ENCODE measurements at places on chromosomes 13 and 19.
A peak's percentile ranks its signal among the peaks of the same experiment; 100 is the strongest.

DNA sequence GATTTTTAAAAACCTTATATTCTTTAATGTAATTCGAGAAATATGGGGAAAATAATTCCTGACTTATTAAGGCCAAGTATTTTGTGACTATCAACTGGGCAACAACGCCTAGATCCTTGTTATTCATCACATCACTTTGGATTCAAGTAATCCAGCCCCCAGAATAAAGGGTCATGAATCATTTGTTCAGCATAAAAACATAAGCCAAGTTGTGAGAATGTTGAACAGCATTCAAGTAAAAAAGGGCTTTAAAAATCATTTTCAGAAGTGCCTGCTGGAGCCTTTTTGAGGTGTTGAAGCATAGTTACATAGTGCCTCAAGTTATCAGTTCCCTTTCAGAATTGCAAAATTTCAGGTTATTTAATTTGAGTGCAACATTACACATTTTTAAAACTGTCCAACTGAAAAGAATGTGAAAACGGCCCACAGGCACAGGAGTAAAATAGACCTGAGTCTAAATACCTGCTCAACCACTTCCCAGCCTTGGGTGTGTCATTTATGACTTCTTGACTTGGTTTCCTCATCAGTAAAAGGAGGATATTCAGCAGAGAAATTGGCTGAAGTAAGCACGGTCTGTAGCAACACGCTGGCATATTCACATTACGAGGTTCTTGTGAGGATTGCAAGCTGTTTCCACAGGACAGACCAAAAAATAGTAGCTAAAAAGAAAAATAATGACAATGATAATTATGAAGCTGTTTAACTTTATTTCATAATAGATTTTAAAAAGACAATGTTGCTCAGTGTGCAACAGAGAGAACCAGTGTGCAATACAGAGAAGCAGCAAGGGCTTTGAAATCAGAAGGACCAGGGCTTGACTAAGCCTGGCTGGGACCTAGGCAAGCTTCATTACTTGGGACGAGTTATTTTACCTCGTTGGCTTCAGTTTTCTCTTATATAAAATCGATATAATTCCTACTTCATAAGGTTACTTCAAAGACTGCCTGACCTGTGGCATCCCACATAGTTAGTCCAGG, 56.6 kb downstream of the MBNL2 start:
- no peaks in the 10 kb centered on the region for H3K36me3 ChIP-seq
- no peak overlapping the region for H3K4me3 ChIP-seq
- DNase-seq: no peak
- no peaks in the 10 kb centered on the region for H3K27me3 ChIP-seq
- H3K27ac ChIP-seq: peak overlapping the region; percentile 37
- peaks cover 100% of the 10 kb centered on the region for H3K4me1 ChIP-seq

DNA sequence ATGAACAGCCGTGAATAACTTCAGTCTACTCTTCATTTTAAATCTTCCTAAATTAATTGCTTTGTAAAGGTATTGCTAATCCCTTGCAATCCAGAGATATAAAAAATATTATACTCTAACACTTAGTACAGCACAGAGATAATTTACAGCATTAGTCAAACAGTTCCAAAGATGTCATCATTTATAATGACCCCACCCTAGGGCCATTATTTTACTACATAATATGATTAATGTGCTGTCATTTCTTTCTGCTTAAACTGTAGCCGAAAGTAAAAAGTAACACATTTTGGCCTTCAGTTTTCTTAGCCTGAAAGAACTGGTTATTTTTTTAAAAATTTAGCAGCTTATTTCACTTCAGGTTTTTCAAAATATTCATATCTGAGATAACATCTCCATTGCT, 256.3 kb upstream of the RFC3 start:
- no peaks in the 10 kb centered on the region for H3K36me3 ChIP-seq
- H3K4me3 ChIP-seq: no peak overlapping the region
- no peak overlapping the region for H3K27ac ChIP-seq
- DNase-seq: no peak

DNA sequence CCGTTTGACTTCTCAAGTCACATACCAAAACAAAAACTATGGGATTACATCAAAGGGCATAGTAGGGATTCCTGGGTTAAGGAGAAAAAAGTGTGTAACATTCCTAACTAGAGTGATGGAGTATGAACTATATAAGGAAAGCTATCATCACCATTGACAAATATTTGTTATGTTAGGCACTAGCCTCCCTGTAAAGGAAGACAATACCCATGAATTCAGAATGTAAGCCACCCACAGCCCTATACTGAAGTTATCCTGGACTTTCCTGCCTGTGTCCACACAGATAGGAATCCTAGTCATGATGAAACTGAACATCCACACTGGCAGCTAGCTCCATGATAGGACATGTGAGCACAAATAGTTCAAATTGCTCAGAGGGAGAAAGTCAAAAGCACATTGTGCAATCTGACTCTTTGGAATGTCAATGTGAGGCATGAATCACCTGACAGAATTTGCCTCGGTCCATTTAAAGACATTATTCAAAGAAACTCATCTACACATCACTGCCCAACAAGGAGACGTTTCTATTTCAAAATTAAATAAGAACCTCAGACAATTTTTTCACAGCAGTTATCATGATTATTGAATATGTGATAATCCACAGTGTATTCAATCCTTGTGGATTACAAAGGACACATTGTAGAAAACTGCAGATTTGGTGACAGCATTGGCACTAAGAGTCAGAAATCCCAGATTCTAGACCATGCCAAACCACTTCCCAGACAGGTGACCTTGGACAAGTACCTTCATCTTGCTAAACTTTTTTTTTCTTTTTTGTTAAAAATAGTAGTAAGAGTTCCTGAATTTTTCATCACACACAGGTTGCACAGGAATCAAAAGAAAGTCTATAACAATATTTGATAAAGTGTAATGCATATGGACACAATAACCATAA, 529.3 kb downstream of the IRS2 start:
- no peaks in the 10 kb centered on the region for H3K36me3 ChIP-seq
- H3K4me3 ChIP-seq: no peak overlapping the region
- DNase-seq: peak; percentile 27
- peak overlapping the region; percentile 59 for H3K27ac ChIP-seq
- H3K4me1 ChIP-seq: no peaks in the 10 kb centered on the region
- no peaks in the 10 kb centered on the region for H3K27me3 ChIP-seq

DNA sequence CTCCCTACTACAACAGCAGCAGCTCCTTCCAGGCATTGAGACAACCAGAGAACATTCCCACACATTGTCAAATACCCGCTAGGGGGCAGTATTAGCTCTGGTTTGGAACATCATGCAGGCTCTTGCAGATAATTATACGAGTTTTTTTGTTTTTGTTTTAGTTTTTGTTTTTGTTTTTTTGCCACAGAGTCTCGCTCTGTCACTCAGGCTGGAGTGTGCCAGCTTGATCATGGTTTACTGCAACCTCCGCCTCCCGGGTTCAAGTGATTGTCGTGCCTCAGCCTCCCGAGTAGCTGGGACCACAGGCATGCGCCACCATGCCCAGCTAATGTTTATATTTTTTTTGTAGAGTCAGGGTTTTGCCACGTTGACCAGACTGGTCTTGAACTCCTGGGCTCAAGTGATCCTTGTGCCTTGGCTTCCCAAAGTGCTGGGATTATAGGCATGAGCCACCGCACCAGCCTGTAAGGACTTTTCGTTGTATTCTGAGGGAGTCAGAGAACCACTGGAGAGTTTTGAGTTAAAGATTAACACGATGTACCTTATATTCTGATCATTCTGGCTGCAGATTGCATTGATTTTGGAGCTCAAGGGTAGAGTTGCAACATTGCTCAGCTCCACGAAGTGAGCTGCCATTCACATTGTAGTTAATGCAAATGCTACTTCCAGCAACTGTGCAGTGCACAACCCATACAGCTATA, 41.7 kb upstream of the CEACAM20 start:
- no peak overlapping the region for H3K4me3 ChIP-seq
- DNase-seq: no peak
- no peaks in the 10 kb centered on the region for H3K36me3 ChIP-seq
- H3K4me1 ChIP-seq: no peaks in the 10 kb centered on the region
- peaks cover 23% of the 10 kb centered on the region for H3K27me3 ChIP-seq

- H3K4me1 ChIP-seq: peaks cover 49% of the 10 kb centered on the region
- H3K27ac ChIP-seq: peak within 1 kb of the TSS; percentile 97
- H3K36me3 ChIP-seq: peaks cover 15% of the 10 kb centered on the region
- no peaks in the 10 kb centered on the region for H3K27me3 ChIP-seq
- peak within 1 kb of the TSS; percentile 15 for H3K4me3 ChIP-seq
Observed at GRCh38 chr19:48636859-48637448, at the start of gene DBP. DBP (minus strand) TSS chr19:48637379; CDS start chr19:48636994, 385 bp downstream.

DNA sequence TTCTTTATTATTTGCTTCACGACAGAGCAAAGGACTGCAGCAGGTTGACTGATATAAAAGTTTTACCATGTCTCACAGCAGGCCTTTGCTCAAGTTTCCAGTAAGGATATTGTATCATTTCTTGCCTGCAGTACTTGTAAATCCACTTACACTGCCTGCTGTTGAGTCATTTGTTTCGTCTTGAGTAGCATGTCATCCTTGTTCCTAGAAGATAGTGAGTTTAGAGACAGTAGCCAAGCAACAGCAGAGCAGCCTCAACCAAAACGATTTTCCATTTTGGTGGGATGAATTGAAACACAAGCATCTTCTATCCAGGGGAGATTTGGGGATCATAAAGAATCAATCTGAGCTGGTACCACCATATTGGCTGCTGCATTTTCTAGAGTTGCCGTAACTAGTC, 24.0 kb upstream of the ALOX5AP start:
- no peak overlapping the region for H3K4me3 ChIP-seq
- H3K27me3 ChIP-seq: no peaks in the 10 kb centered on the region
- H3K36me3 ChIP-seq: no peaks in the 10 kb centered on the region
- DNase-seq: no peak

- no peak overlapping the region for H3K27ac ChIP-seq
- no peaks in the 10 kb centered on the region for H3K4me1 ChIP-seq
- H3K27me3 ChIP-seq: no peaks in the 10 kb centered on the region
- H3K4me3 ChIP-seq: no peak overlapping the region
- H3K36me3 ChIP-seq: no peaks in the 10 kb centered on the region
Observed at GRCh38 chr19:5313307-5313706, 27.3 kb downstream of the PTPRS start.

DNA sequence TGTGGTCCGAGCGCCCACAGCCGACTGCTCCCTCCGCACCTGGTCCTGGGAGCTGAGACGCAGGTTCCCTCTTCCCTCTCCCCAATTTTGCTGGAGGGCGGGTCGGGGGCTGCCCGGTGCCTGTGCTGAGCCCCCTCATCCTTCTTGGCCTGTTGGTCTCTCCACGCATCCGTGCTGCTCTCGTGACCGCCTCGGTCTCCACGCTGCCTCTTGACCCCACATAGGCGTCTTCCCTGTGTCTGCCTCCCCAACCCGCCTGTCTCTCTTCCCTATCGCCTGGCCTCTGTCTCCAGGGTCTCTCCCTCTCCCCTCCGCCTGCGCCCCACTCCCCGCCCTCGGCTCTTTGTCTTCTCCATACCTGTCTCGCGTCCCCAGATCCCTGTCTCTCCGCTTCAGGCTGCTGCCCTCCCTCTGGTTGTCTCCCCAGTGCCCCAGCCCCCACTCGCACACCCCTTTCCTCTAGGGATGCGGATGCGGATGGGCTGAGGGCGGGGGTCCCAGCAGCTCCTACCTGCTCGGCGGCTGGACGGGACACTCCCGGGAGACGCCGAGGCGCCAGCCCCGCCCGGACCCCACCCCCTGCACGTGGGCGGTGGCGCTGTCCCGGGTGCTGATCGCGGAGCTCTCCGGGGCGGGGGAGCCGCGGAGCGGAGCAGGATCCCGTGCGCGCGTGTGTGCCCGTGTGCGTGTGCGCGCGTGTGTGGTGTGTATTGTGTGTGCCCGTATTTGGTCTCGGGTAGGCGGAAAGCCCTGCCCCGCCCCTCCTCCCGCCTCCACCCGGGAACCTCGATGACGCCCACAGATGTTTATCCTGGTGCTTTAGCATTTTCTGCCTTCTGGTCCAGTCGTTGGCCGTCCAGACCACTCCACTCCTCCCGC, at the start of gene SYT5:
SYT5 (minus strand) TSS at position 684 of the 879 bp plus-strand sequence. CDS start 1,248 bp downstream, outside the sequence.
- peaks cover 11% of the 10 kb centered on the region for H3K4me1 ChIP-seq
- H3K36me3 ChIP-seq: no peaks in the 10 kb centered on the region
- H3K4me3 ChIP-seq: peak within 1 kb of the TSS; percentile 14
- peak; percentile 48 for DNase-seq
- H3K27me3 ChIP-seq: peaks cover 76% of the 10 kb centered on the region

DNA sequence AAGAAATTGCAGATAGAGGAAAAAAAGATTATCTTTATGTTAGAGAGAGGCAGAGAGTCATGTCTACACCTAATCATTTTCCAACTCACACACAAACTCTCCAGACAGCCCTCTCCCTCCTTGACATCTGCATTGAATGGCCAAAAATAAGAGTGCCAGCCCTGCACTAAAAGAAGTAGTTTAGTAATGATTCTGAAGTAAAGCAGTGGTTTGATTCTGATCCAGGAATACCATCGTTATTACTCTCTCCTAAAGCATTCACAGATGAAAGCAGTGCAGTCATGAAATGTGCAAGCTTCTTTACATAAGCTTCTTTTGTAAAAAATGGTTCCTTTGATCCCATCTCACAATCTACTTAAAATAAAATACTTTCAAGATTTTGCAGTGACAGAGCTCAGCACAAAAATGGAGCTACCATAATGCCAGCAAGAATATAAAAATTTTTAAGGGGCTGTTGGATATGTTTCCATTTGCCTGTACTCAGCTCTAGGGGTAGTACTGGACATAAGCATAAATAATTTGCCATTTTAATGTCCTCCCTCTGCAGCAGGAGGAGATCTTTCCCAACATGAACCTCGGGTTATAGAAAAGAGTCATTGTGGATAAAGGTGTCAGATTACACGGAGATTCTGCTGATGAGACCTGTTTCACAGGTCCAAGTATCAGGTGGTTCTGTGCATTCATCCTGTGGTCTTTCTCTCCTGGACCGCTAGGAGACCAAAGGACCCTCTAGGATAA, 406.3 kb downstream of the DCT start:
- no peak overlapping the region for H3K4me3 ChIP-seq
- no peaks in the 10 kb centered on the region for H3K4me1 ChIP-seq

DNA sequence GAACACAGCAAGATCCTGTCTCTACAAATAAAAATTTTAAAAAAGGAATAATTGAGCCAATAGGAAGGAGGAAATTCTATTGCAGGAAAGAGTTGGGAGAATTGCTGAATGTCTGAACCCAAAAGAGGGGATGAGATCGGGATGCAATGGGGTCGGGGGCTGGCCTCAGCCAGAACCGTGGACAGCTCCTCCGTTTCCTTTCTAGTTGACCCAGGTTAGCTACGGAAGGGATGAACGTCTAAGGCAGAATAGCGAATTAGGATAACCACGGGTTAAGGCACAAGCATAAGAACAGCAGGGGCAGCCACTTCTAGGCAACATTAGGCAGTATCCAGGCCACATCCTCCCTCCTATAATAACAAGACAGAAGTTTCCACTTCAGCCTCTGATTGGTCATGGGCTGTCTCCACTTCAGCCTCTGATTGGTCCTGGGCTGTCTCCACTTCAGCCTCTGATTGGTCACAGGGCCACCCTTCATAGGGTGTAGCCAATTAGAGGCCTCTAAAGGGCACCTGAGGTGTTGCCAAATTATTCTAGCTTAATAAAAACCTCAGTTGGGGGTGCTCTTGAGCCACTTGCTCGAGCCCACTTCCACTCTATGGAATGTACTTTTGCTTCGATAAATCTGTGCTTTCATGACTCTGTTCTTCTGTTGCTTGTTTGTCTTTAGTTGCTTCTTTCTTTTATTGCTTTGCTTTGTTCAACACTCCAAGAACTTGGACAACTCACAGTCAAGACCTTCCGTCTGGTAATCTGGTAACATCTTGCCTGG, 24.9 kb upstream of the TPM4 start:
- H3K27ac ChIP-seq: no peak overlapping the region
- no peaks in the 10 kb centered on the region for H3K27me3 ChIP-seq
